ENCODE measurements at places on chromosomes 5 and 9.

- no peak for DNase-seq
These were observed 94.4 kb upstream of the ITGA1 start for GRCh38 chr5:52693280-52693679.

DNA sequence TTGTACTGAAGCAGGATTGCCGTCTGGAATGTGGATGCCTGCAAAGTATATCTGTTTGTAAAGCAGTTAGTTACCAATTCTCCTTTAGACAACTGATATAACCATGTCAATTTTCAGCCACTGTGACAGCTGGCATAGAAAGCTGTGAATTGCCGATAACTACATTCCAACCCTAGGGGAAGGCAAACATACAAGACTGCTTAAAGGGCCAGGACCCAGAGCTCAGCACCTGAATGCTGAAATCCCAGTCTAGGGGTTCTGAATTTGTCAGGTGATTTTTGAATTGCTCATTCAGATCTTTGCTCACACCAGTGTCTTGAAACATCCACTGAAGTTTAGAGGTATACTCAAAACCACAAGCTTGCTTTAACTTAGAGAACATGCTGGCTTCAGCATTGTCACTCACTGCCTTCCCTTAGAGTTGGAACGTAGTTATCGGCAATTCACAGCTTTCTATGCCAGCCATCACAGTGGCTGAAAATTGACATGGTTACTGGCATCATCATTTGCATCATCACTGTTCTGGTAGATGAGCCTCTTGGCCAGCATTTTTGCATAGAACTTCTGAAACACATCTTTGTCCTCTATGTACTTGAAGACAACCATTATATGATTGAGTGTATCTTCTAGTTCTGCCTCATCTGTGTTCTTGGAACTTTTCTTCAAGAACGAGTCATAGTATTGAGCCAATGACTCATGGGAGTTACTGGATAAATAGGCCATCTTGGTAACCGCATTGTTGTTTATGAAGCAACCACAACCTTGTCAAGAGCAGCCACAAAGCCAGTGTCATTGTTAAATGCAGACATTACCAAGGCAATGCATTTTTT is 82.1 kb downstream of the CCDC192 start:
- no peak for DNase-seq

GRCh38 chr5:66498791-66499207 is 97.4 kb upstream of the MAST4 start:
- no peak for DNase-seq

- DNase-seq, result no peak
These were observed 96.7 kb upstream of the GRHPR start for GRCh38 chr9:37325778-37326177.

GRCh38 chr9:1738511-1739100 is 276.5 kb upstream of the SMARCA2 start:
- no peak for DNase-seq

GRCh38 chr5:10949856-10950630 is 189.0 kb upstream of the DAP start:
- no peak for DNase-seq

GRCh38 chr5:94746731-94747124 is 128.3 kb downstream of the SLF1 start:
- DNase-seq, result no peak

DNA sequence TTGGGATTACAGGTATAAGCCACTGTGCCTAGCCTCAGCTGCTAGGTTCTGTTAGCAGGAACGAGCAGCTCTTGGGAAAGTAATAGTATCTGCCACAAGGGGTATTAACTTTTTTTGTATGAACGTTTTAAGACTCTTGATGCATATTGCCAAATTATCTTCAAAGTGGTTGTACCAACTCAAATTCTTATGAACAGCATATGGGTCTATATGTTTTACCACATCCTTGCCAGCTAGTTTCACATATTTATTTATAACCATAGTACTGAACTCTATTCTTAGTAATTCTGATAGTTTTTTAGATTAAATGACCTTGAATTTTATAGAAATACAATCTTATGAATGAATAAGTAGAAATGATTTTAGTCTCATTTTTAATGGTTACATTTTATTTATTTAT is 80.9 kb downstream of the HSPA4 start:
- DNase-seq, result no peak

DNA sequence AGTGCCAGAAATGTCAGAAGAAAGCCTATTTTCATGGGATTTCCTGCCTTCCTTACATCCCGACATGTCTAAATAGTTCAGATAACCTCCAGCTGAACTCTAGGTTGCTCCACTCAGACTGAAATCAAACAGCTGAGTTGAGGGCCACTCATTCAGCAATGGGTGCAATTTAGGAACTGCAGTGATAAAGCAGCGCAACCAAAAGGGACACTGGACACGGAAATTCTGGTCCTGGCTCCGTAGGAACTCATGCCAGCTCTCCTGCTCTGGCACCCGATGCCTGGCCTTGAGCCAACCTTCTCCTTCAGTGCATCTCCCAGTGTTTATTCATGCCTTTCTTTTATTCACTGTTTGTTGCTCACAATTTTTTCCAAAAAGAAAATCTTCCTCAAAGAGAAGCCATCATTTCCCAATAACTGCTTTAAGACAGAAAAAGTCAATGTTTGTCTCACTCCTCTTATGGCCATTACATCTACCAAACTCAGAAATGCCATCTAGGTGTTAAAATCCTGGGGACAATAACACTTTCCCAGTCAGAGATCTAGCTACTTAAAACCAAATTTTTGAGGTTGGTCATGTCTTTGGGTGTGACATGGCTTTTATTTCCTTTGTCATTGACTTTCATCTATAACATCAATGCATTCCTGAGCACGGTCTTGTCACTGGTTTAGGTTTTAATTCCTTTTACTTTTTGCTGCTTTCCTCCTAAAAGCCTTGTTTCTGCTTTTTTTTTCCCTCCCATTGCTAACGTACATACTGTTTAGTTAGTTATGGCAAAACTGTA is 126.9 kb downstream of the PDE4D start:
- no peak for DNase-seq

DNA sequence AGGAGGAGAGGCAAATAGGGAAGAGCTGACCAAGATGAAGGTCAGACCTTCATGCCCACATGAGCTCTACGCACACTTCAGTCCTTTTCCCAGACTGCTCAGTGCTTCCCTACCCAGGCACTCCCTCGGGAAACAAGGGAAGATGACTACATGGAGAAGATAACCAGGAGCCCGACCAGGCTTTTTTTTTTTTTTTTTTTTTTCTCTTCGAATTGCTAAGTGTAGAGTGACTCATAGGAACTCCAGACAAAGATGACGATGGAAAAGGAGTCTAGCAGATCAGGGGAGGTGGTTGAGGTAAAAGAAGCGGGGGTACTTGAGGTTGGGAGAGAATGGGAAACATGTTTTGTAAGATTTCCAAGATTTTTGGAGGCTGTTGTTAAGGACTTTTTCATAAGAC is 526.1 kb downstream of the BNC2 start:
- DNase-seq, result no peak

- no peak for DNase-seq
These were observed 5.9 kb upstream of the RAD23B start for GRCh38 chr9:107276966-107277710.

- no peak for DNase-seq
These were observed 202.5 kb upstream of the GAS1 start for GRCh38 chr9:87149799-87150198.
